Hematopoietic multipotent progenitor cell (in vitro differentiated cells): ENCODE measurements at places on chromosomes 7 and 10.

DNA sequence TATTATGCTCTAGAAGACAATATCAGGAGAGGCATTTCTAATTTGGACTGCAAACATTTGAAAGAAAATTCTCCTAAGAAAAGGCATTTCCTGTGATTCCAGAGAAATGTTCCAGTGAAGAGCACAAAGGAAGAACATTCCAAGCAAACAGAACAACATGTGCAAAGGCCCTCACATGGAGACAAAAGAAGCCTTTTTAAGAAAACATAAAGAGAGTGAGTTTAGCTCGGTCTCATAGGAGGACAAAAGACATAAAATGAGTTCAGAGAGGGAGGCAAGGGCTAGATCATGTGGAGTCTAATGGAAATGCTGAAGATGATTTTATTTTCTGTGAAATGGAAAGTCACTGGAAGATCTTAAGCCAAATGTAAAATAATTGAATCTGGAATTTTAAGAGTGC, 269.8 kb upstream of the HGF start:
- no peak for DNase-seq

DNA sequence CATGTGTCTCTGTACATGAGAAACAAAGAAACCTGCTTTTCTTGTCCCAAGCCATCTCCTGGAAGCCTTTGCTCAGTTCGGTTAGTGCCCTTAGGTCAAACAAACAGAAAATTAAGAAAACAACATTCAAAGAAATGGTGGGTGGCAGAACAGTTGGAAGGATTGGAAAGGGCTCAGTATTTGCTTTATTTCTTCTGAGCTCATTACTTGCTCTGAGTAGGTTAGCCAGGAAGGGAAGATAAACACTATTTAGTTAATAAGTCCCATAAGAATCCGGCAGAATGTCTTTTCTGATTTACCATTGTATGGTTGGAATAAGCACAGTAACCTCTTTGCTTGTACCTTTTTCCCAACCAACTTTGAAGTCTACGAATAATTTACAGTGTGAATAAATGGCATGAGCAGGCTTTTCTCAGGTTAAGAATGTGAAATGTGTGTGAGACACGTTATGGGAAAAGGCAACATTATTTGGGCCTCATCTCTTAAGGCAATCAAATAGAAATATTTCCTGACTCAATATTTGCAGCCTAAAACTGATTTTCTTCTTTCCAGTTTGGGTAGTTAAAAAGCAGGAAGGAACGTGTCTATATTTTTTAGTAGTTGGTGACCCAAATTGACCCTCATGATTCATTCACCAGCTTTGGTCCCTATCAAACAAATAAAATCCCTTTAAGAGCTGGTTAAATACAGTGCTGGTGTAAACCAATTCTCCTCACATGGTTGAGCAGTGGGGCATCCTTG, 158.5 kb downstream of the DKK1 start:
- DNase-seq = no peak

- DNase-seq = no peak
These were observed 287.3 kb downstream of the INHBA start for GRCh38 chr7:41415471-41416207.

DNA sequence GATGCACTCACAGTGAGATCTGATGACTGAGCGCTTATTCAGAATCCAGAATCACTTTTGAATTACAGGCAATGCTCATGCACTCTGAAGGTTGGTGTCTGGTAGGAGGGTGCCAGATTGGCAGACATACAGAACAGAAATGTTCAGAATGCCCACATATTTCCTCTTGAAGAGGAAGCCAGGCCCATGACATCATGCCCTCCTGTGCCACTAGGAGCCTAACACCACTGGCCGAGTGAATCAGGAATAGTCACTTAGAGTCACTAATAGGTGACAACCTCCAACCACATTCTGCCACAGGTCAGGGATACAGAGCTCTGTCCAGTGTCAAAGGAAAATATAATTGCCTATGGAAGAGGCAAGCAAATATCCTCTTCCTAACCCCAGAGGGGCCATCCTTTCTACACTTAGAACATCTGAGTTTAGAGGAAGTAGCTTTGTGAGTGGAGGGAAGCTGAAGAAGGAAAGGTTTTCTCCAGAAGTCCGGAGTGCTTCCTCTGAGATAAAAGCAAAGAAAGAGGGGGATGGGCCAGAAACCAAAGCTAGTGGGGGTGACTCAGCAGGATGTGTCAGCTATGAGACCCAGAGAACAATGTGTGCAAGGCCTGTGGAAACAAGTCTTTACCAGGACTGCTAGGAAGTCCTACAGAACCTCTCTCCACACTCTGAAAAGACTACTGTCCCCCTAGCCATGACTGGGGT, 838.8 kb downstream of the GRID1 start:
- no peak for DNase-seq

- DNase-seq = peak; percentile 20
These were observed 370.8 kb downstream of the GRID1 start for GRCh38 chr10:85995791-85996190.
